Activated CD4-positive, alpha-beta T cell treated with anti-CD3 and anti-CD28 coated beads, Interleukin-2, amount 50 U/mL, for 48 hours (primary cell): ENCODE measurements at places on chromosomes 3 and 15.

DNA sequence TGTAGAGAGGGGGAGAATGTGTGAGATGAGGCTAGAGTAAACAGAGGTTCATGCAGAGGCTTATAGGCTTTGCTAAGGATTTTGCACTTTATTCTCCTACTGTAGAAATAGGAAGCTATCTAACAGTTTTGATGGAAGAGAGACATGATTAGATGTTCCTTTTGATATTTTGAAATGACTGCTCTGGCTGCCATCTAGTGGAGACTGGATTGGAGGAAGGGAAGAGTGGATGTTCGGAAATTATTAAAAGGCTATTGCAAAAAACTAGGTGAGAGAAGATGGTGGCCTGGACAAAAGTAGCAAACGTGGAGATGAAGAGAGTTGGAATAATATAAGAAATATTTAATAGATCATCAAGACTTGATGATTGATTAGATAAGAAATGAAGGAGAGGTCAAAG, 42.2 kb downstream of the SYN2 start:
- no peak for DNase-seq

DNA sequence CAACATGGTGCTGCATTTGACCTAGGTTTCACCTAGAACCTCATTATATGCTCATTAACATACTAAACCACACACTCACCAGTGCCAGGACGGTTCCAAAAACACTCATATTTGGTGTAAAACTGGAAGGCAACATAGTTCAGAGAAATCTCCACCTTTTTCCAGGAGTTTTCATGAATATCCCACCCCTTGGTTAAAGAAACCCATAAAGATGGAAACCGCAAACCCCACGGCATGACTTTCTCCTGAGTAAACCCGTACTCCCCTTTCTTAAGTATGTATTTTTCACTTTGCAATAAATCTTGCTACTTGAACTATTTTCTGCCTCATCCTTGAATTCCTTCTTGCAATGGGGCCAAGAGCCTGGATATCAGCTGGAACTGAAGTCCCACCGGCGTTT, 379.3 kb downstream of the MAGI1 start:
- no peak for DNase-seq

DNA sequence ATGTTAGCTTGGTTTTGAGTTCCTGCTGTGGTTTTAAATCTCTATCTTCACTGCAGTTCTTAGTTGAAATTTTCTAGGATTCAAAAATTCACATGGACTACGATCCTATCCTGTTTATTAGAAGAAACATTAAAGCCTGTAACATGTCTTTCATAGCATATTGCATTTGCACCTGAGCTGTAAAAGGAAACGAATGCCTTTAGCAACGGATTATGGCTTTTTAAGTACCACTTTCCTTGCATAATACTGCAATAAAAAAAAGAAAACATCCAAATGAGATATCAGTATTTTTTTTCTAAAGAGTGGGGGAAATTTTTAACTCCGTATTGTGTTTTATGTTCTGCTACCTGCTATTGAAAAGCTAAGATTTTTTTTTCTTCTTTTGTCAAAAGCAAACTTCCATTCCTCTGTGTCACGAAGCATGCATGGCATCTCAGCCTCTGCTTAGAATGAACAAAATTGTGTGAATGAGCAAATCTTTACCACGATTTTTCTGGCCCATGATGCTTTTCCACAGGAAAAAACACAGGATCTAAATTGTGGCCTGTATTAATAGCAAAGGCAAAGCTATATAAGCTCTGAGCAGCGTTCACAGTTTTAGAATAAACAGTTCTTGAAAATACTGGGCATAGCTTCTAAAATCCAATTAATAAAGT, 110.0 kb upstream of the CDIN1 start:
- DNase-seq: no peak

DNA sequence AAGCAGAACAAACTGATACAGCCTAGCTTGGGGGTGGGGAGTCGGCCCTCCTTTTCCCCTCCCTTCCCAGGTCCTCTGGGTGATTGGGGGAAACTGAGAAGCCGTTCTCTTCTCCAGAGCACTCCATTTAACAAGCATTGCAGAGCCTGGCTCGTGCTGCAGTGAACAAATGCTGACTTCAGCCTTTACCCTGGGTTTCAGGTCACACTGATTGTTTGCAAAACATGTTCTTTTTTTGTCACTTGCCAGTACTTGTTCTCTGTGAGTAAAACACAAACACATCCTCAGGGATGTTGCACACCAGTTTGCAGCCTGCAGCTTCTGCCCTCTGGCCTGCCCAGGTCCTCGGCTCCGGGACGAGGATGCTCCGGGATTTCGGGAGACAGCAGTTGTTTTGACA, 132.8 kb downstream of the PGPEP1L start:
- no peak for DNase-seq

DNA sequence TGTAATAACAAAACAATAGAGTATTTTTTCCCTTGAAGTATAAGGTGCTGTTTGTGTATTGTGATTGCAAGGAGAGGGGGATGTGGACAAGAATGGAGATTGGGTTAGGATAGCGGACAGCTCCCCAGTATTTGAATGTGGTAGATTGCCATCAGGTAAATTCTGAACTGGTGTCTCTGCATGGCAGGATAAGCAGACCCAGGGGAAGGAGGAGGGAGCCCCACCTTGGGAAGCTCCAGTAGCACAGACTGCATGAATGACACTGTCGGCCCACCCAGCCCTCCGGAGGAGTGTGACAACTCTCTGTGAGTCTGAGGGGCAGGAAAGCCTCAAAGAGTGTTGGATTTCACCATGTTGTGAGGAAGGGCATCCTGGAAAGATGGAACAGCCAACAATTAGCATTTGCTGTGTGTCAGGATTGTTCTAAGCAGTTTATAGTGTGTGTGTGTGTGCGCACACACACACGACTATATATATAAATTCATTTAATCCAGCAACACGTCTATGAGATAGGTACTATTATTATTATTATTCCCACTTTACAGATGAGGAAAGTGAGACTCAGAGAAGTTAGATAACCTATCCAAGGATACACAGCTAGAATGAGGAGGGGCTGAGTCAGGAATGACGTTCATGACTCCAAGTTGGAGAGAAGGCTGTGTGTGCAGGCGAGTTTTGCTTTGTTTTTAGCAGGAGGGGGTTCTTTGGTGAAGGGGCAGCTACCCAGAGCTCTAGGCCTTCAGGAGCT, 63.4 kb upstream of the LCTL start:
- no peak for DNase-seq

- DNase-seq: no peak
Measured at GRCh38 chr3:13590841-13591520, 42.1 kb downstream of the FBLN2 start.

DNA sequence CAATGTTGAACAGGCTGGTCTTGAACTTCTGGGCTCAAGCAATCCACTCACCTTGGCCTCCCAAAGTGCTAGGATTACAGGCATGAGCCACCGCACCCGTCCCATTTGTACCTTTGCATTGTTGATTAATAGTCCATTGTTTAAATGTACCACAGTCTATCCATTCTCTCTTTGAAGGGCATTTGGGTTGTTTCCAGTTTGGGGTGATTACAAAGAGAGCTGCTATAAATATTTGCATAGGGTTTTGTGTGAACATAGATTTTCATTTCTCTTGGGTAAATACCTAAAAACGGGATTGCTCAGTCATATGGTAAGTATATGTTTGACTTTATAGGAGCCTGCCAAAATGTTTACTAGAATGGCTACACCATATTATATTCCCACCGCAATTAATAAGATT, 13.7 kb upstream of the PTPRG start:
- no peak for DNase-seq

DNA sequence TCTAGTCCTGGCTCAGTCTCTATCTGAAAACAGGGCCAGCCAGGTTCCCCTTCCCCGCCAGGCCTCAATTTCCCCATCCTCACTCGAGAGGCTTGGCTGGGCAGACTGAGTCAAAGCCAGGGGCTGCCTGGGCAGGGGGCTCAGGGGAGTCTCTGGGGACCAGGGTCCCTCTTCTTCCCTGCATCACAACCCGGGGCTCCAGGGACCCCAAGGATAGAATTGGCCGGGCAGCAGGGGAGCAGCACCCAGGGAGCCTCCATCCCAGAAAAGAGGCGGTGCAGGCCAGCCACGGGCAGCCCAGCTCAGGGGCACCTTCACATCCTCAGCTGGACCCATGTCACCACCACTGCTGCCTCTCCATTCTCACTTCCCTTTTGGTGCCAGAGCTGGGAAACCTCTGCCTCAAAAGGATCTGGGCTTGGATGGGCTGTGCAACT, 13.3 kb upstream of the PLXND1 start:
- no peak for DNase-seq

DNA sequence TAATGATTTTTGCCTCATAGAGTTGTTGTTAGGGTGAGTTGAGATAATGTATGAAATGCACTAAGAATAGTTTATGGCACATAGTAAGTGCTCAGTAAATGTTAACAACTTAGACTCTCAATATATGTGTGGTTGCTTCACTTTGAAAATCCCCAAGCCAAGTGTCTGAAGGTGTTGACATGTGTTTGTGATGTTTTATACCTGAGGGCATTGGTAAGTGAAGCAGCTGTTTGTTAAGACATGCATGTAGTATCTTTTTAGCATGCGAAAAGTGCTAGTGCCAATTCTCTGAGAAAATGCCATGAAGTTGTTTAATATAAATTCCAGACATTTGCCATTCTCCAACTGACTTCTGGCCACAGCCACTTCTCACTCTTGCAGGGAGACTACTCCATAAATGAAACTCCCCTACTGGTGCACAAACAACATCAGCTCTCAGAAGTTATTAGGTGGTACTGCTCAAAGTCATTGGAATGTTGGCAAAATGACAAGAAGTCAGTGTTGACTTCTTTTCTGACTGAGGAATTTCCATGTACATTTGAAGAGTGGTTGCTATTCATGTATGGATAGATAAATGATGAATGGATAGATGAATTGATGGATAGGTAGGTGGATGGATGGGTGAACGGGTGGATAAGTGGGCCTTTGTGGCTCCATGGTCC, 103.6 kb upstream of the NUDT16 start:
- no peak for DNase-seq

GRCh38 chr3:150215616-150216015, 192.5 kb upstream of the TSC22D2 start:
- DNase-seq: no peak

- DNase-seq: no peak
Measured at GRCh38 chr3:11553436-11554235, 90.1 kb downstream of the VGLL4 start.

DNA sequence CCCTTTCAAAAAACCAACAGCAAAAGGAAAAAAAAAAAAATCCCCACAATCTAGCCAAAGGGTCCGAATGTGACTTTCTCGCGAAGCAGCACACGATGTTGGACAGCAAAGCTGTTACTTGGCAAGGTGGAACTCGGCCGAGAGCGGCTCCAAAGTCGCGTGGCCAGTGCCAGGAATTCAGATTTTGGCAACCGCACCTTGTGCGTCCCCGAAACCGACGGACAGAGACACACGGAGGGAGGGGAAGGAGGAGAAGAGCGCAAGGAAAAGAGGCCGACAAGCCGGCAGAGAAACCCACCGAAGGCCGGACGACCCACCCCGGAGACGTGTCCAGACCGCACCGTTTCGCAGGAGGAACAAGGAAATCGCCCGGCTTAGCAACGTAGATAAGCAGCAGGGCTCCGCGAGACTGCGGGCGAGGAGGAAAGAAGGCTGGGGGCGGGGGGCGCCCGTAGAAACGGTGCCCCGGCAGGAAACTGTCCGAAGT, 517.3 kb downstream of the MECOM start:
- peak; percentile 16 for DNase-seq

DNA sequence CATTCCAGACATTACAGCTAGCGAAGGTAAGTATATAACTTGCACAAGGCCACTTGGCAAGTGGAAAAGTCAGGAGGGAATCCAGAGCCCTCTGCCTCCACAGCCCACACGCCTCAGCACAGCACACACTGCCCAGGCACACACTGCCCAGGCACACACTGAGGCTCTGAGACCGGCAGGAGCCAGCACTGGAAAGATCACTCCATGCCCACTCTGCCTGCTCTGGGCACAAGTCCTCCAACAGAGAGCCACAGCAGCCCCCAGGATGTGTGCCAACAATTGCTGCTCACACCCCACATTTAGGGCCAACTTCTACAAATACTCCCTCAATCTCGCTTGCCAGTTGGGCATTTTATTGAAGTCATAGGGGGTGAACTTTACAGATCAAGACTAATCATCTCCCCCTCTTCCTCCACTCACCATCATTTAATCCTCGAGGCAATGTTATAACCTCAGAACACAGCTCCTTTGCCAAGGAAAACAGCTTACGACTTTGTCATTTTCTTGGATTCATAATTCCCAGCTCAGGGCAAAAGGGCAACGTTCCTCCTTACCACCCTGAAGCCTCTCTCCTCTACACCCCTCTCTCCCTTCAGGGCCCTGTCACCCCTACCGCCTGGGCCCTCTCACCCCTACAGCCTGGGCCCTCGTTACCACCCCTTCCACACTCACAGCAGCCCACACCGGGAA, 53.0 kb upstream of the TPM1 start:
- DNase-seq: no peak

- DNase-seq: no peak
Measured at GRCh38 chr3:143151004-143151731, 31.6 kb downstream of the CHST2 start.

DNA sequence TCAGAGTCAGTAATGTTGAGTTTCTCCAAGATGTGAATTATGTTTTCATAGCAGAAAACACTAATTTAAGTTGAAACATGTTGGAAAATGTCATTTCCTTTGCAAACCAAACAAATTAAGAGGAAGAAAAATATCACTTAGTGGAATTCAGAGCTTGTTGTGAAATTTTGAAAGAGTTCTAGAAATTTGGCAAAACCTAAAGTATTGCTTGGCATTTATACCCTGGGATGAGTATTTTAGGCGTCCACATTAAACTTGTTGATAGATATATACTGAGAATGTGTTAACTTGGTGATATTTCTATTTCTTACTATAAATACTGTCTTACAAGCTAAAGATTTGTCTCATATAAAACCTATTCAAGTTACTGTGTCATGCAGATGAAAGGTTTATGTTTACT, 335.2 kb downstream of the NSUN3 start:
- no peak for DNase-seq

- DNase-seq: no peak
Measured at GRCh38 chr3:12479919-12480427, 4.3 kb upstream of the TSEN2 start.

DNA sequence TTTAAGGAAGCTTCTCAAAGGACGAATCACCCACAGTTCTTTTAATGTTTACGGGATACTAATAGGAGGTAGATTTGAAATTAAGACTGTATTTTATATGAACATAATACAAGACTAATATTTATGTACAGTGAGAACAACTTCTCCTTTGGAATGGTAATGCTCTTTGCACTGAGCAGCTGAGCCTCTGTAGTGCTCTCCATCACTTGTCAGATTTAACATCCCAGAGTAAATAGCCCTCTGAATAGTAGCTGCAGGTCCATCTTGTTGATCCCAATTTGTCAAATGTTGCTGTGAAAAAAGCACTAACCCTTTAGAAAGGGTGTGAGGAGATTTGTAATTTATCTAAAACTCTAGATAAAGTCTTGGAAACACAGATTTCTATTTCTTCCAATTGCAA, 351.4 kb upstream of the KCNMB2 start:
- DNase-seq: no peak

DNA sequence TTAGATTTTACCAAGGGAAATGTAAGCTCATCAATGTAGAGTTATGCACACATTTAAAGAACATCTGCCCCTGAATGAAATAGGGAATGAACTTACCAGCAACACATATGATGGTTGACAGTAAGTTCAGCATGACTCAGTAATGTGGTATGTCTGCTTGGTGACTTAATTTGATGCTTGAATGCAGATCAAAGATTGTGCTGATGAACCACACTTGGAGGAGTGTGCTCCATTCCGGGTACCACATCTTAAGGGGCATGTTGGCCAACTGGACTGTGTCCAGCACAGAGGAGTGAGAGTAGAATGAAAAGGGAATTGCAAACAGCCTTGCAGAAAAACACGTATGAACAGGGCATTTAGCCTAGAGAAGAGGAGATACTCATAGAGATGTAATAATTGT, 171.0 kb upstream of the RARB start:
- no peak for DNase-seq
